ENCODE measurements at places on chromosomes 4 and X.

DNA sequence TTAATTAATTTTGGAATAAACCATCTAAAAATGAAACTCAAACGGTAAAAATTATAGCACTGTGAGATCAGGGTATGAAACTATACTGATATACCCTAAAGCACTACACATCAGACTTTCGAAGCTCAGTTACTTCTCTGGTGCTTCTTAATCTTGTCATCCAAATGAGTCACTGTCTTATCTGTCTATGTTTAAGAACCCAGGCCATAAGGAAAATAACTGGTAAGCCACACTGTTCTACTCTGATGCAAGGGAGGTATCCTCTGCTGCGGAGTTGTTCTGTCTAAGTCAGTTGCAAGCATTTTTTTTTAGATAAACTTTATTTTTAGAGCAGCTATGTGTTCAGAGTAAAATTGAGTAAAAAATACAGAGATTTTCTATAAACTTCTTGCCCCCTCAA lies 830.8 kb upstream of the POU3F4 start:
- no peak for DNase-seq

- DNase-seq: no peak
These were observed 227.9 kb upstream of the PITX2 start for GRCh38 chr4:110850461-110851442.

DNA sequence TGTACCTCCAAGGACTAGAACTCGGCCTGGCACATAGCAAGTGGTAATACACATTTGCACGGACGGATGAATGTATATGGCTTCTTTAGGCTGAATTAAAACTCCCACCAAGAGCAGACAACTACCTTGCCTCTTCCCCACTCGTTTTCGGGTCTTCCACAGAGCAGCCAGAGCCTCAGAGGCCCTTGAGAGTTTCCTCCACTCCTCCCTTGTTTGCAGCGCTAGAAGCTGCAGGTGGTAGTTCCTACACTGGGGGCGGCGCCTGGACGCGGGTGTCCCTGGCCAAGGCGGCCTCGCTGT lies 10.2 kb upstream of the INTU start:
- DNase-seq: no peak

DNA sequence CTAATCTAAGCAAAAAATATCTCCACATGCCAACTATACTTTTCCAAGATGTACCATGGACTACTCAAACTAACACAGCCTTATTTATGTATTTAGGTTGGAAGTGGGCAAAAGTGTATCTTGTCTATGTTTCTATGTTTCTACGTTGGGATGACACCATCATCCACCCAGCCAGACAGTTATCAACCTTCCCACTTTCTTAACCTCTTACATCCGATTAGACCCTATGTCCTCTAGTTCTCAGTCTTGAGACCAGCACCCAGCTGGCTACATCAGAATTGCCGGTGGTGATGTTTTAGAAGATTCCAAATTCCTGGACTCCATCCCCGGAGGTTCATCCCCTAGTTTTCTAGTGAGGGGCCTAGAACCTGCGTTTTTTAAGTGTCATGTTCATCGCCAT lies 1.0 kb upstream of the AASDH start:
- DNase-seq: no peak

DNA sequence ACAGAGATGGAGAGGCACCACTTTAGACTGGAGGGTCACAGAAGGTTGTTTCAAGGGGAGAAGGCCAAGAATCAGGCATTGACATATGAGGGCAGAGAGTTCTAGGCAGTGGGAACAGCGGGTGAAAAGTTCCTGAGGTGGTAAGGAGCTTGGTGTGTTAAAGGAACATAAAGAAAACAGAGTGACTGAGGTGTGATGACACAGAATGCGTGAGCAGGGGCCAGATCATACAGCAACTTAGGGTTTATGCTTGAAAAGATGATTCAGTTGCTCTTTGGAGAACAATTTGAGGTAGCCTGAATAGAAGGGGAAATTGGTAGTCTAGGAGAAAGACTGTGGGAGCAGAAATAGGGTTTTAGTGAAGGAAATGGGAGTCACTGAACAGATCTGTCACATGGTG lies 179.2 kb downstream of the AMELX start:
- no peak for DNase-seq

GRCh38 chrX:154327038-154327820 lies 31.6 kb downstream of the TKTL1 start:
- DNase-seq: no peak
